SK-N-SH treated with all-trans-retinoic acid at 6 μM for 48 hours (cell line): ENCODE measurements at places on chromosomes 7 and 10.

DNA sequence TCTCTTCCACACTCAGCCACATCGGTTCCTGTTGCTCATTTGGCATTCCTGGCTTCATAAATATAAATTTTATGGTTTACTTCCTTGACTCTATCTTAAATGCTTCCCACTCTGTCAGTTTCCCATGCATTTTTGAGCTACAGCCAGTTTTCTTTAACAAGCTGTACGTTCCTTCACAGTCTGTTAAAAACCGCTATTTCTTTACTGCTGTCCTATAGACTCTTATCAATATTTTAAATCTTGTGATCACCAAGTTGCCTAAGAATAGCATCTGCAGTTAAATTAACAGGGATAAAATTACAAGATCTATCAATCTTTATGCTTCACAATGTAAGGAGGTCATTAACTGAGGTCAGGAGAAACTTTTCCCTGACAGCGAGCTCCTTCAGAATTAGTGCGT is 103.1 kb upstream of the RHOBTB1 start:
- ATAC-seq = no peak

- peak; percentile 90 for ATAC-seq
Measured at GRCh38 chr7:128755819-128756476, 16.8 kb downstream of the CALU start.

- ATAC-seq = no peak; the same call in 2 of the 3 replicates
Measured at GRCh38 chr7:95066737-95067530, 159.5 kb downstream of the PPP1R9A start.

GRCh38 chr10:124472071-124472470 is 10.4 kb downstream of the LHPP start:
- ATAC-seq = no peak

- no peak for ATAC-seq
Measured at GRCh38 chr10:74380795-74381194, 229.8 kb downstream of the ADK start.

DNA sequence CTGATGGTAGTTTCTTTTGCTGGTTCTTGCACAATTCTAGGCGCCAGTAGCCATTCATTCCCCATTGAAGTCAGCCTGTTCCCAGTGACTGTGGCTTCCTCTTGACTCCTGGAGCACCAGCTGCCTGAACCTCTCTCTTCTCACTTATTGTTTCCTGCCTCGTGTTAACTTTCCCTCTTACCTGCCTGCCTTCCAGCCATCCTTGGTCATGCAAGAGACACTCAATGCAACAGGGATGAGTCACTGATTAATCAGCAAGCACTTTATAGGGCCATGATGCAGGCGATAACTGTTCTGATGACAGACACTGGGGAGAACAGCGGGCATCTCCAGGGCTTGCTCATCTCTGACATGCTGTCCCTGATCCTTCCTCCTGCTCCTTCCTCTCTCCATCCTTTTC is 122.0 kb downstream of the PLCE1 start:
- ATAC-seq = peak; percentile 47

- peak; percentile 85 for ATAC-seq
Measured at GRCh38 chr10:69639291-69640195, 9.5 kb downstream of the FAM241B start.

- no peak for ATAC-seq
Measured at GRCh38 chr10:97238855-97239254, 53.1 kb upstream of the SLIT1 start.

DNA sequence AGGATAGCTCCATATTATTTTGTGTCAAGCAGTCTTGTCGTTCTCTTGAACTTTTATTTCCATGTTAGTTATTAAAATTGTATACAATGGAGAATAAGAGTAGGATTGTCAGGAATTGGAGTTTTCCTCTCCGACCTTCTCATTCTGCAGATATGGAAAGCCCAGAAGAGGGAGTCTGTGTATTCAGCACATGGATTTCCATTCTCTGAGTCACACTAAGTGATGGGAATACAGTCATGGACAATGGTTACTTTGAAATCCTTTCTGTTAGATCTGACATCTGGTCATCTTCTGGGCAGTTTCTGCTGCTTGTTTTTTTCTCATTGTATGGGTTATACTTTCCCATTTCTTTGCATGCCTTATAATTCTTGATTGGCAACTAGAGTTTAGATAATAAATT is 5.0 kb upstream of the TASOR2 start:
- no peak for ATAC-seq

- no peak for ATAC-seq
Measured at GRCh38 chr10:108166401-108166800, 1001.9 kb upstream of the SORCS1 start.

DNA sequence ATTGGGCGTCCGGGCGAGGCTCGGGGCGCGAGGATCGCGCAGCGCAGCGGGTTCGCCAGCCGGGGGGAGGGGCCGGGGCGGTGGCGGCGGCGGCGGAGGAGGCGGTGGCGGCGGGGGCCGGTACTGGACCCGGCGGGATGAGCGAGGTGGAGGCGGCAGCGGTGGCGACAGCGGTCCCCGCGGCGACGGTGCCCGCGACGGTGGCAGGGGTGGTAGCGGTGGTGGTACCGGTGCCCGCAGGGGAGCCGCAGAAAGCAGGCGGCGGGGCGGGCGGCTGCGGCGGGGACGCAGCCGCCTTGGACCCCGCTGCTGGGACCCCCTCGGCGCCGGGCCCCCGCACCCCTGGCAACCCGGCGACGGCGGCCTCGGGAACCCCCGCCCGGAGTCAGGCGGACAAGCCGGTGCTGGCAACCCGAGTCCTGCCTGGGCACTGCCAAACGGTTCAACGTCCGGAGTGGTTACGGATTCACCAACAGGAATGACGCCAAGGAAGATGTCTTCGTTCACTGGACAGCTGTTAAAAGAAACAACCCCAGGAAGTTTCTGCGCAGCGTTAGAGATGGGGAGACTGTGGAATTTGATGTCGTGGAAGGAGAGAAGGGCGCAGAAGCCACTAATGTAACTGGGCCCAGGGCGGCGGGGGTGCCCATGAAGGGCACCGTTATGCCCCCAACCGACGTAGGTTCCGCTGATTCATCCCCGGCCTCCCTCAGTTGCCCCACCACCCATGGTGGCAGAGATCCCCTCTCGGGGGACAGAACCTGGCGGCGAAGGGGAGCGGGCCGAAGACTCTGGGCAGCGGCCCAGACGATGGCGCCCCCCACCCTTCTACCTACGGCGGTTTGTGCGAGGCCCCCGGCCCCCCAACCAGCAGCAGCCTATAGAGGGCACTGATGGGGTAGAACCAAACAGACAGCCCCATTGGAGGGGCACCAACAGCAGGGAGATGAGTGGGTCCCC is 100.3 kb upstream of the CPXM2 start:
- no peak for ATAC-seq

DNA sequence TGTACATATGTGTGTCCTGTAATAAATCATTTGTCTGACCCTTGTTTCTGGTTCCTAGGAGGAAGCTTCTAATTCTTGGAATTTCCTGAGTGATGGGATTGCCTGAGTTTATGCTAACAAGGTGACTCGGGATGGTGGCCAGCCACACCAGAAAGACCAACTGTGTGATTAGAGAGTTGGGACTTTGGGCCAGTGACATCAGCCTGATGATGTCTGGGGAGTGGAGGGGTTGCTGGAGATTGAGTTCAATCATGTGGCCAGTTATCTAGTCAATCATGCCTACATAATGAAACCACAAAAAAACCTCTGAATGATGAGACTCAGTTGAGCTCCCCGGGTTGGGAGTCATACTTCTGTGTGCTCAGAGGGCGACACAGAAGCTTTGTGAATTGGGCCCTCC is 23.5 kb upstream of the CARD11 start:
- no peak for ATAC-seq

GRCh38 chr7:73340514-73340913 is 12.6 kb downstream of the FKBP6 start:
- no peak for ATAC-seq

DNA sequence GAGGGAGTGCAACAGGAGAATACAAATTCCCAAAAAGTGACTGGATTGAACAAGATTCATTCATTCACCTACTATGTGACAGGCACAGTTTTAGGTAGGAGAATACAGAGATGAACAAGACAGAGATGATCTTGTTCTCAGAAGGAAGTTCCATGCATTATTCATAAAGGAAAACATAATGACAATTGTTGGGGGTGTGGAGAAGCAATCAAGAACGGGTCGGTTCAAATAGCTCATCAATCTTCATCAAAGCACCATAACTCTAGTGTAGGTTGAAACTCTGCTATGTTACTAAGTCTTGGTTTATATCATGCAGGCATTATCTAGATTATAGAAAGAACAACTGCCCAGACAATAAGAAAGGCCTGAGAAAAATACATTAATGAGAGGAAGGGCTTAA is 243.7 kb downstream of the DGKI start:
- no peak for ATAC-seq

DNA sequence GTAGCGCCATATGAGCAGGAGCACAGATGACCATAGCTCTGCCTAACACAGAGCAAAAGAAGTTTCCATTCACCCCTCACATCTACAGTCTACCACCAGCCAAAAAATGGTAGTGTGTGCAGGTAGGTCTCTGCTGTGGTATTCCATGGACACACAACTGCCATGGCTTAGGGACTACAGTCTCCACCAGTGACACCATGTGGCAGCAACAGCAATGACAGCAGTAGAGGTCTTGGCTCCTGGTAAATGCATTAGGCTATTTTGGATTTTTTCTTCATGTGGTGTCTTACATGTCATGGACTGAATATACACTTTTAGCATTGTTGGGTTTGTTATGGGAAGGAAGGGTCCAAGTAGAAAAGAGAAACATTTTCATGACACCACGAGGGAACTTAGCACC is 70.1 kb upstream of the CABCOCO1 start:
- peak; percentile 47; the same call in 1 of the 3 replicates for ATAC-seq

DNA sequence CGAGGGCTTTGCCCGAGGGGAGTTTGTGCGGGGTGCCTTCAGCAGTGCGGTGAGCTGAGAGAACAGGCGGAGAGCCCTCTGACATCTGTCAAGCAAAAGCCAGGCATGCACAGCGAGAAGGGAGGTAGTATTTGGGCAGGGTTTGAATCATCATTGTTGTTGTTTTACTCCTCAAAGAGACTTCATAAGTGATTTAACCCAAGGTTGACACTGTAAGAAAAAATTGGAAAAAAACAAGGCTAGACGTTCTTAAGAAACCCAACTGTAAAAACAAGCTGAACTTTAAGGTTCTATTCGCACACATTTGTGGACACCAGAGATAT is 1.3 kb downstream of the ADAM22 start:
- 0 out of 3 replicates have a peak, but pooled peaks have one; percentile 2 for ATAC-seq

DNA sequence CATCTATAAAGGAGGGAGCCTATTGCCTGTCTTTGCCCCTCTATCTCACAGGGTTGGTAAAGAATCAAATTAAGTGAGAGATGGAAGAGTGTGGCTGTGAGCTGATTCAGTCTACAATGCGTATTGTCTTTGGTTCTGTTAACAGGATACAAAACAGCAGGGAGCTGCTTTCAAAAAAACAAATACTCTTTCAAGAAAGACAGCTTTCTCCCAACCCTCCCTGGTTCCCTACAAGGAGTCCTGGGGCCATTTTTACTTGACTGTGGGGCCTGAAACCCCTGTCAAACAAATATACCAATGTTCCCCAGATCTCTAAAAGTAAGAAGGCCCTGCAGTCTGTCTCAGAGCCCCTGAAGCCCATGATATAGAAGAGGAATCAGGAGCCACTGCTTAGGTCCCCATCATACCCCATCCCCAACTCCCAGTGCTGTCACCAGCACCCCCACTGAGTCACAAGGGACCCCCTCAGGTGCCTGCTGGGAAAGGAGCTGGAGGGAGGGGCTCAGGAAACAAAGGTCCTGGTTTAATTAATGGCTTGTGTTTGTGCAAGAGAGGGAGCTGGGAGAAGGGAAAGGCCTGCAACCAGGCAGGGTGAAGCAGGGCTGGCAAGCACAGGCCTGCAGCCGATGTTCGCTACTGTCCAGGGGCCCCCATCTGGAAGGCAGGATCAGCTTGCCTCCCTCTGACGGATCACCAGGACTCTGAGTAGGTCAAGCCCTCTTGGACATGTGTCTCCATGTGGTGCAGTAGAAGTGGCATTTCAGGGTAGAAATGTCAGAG is 182.0 kb upstream of the GHITM start:
- ATAC-seq = no peak

DNA sequence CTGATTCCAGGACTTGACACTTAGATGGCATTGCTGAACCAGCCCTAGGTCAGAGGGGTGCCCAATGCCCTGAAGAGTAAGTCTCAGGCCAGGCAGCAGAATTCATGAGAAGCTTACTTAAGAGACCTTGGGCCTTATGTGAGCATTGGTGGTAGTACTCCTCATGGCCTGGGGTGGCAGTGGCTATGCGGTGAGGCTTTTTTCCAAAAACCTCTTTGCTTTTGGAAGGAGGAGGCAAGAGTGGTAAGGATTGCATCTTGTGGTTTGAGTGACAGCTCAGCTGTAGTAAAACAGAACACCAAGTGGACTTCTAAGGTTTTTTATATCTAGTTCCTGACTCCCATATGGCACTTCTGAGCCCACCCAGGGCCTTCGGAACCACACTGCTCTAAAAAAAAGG is 459.0 kb upstream of the STEAP1 start:
- ATAC-seq = no peak

- peak; percentile 77 for ATAC-seq
Measured at GRCh38 chr7:953547-954327, 743 bp downstream of the ADAP1 start.

GRCh38 chr7:19508124-19508523 is 200.7 kb downstream of the POLR1F start:
- no peak for ATAC-seq

DNA sequence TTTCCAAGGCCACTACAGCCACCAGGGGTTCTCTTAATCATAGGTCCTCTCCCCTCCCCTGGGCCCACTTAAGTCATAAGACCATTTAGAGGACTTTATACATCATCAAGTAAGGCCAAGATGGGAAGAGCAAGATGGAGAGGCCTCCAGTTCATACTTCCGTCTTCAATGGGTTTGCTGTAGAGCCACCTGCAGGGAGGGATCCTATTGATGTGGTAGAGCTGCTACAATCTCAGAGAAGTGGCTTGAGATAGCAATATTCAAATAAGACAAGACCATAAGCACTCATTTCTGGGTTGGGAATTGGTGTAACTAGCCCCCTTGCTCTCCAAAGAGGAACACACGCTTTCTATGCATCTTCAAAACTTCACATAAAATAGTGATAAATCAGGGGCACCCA is 214.2 kb downstream of the PLXNA4 start:
- ATAC-seq = no peak

- ATAC-seq = peak; percentile 98
Measured at GRCh38 chr7:137169282-137169698, 174.2 kb downstream of the PTN start.

DNA sequence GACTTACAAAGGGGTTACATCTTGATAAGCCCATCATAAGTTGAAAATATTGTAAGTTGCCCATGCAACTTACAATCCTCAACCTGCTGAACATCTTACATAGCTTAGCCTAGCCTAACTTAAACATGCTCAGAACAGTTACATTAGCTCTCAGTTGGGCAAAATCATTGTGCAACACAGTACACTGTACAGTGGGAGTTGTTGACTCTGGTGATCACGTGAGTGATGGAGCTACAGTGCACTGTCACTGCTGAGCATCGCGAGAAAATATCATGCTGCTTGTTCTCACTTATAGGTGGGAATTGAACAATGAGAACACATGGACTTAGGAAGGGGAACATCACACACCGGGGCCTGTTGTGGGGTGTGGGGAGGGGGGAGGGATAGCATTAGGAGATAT is 214.9 kb upstream of the ZMIZ1 start:
- no peak for ATAC-seq

GRCh38 chr10:6570893-6571292 is 9.2 kb downstream of the PRKCQ start:
- ATAC-seq = no peak

GRCh38 chr10:53183733-53184132 is 411.1 kb upstream of the MBL2 start:
- no peak for ATAC-seq
